ENCODE measurements at places on chromosomes 6 and 20.

DNA sequence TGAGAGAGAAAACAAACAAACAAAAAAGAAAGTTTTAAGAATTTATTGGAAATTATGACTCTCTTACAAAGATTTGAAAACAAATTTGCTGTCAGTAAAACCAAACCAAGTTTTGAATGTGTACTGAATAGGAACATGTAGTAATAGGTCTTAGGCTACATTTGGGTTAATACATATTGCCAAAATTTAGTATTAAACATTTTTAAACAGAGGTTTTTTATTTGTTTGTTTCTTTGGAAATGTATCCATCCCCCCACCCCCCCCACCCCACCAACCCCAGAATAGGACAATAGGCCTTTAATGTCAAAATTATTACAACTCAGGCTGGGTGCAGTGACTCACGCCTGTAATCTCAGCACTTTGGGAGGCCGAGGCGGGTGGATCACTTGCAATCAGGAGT lies 2.5 kb downstream of the C6orf118 start:
- DNase-seq = no peak

DNA sequence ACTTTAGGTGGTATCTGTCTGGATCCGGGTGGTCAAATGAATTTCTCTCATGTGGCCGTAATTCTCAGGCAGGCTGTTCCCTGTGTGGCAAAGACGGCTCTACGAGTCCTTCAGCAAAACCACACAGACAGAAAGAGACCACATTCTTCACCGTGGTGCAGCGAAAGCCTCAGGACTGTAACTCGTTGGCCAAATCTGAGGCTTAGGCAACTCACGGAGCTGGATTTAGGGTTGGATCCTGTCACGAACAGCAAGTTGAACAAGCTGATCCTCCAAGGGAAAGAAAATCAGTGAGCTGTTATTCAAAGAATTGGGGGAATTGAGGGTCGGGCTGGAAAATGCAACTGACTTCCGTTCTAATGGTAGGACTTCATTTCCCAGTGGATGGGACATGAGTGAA lies 167.4 kb downstream of the ZMYND8 start:
- DNase-seq = no peak

- DNase-seq = no peak
Observed at GRCh38 chr6:104087765-104088164, 772.0 kb downstream of the HACE1 start.

DNA sequence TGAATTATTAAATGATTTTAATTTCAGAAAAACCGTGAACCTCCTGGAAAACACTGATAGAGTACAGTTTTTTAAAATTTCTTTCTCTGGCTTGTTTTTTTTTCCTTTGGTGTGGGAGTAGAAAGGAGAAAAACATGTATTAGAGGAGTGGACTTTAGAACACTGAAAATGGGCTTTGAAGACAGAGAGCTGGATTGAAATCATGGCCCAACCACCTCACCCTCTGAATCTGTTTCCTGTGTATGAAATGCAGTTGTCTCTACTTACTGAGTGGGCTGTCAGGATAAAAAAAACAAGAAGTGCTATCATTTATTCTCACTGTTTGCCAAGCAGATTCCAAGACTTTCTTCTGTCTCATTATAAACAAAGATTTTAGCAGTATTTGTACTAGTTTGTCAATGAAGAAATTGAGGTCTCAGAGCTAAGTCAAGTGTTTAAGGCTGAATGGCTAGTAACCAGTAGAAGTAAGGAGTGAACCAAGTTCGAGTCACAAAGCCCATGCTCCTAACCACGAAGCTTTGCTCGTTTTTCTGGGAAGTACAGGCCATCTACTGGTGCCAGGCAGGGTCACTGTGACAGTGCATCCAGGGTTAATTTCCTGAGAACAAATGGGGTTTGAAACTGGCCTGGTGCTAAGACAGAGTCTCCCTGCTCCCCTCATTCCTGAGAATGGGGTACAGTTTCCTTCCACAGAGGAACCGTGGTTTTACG lies 256.4 kb downstream of the TMEM242 start:
- DNase-seq = no peak

DNA sequence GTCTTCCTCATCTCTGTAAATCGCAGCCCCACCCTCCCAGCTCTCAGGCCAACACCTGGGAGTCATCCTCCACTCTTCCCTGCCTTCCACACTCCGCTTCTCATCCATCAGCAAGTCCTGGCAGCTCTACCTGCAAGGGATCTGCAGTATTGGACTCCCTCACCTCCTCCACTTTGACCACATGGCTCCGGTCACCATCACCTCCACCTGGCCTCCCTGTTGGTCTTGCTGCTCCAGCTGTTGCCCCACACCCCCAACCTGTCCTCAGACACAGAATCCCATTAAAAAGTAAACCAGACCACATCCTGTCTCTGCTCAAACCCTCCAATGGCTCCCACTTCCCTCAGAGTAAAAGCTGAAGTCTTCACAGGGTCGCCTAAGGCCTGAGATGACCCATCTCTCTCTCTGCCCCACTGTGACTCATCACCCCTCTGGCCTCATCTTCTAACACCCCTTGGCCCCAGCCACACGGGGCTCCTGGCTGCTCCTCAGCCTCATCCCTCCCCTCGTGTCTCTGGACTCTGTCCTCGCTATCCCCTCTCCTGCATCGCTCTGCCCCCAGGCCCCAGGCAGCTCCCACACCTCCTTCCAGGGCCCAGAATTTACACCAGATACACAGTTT lies 185.1 kb upstream of the SULF2 start:
- DNase-seq = no peak

GRCh38 chr20:54570561-54570960 lies 95.2 kb downstream of the DOK5 start:
- no peak for DNase-seq

GRCh38 chr6:156282087-156282486 lies 495.1 kb upstream of the ARID1B start:
- no peak for DNase-seq

GRCh38 chr20:13424174-13424833 lies 203.2 kb downstream of the ISM1 start:
- no peak for DNase-seq

- DNase-seq = no peak
Observed at GRCh38 chr20:11436113-11436905, 481.4 kb upstream of the BTBD3 start.

DNA sequence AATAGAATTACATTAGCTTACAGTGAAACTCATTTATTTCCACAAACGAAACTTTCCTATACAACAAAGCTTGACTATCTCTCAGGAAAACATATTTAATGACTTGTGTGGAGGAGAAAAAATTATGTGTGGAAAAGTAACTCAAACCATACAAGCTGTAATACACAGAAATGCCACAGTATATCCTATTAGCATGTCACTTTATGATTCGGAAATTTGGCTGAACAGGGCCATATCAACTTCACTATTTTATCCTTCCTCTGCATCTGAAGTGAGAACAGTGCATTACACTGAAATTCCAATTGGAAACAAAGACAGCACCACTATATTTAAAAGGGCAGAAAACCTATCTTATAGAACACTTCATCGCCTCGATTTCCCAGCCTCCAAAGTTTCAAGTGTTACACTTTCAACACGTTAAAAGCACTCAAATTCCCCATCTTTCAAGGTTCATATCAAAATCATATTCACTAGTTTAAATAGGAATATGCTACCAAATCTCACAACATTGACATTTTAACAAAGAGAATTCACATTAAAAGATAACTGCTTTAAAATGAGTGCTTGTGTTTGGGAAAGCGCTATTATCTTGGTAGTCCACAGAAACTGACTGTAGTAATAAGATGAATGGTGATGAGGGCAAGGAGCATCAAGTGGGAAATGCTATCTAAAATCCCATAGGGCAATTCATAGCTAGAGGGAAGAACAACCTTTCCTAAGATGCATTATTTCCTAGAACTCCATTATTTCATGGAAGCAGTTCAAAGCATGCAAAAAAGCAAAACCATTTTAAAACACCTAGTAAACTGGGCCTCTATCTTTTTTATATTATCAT lies 1.8 kb downstream of the REV3L start:
- DNase-seq = no peak

GRCh38 chr6:100155141-100155540 lies 161.1 kb upstream of the MCHR2 start:
- DNase-seq = no peak

DNA sequence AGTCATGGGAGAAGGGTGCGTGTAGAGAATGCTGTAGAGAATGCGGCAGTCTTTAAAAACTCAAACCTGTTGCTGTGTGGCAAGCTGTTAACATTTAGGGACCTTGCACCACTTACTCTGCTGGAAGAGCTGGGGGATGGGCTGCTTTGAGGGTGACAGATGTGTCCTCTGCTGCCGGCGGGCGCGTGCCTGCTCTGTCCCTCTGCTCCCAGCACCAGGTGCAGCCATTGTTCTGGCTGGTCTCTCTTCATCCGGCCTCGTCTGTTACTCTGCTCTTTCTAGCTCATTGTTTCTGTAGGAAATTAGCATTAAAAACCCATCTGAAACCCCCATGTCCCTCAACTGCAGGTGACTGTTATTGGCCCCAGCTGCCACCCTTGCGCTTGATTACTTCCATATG lies 78.5 kb downstream of the CBFA2T2 start:
- no peak for DNase-seq

DNA sequence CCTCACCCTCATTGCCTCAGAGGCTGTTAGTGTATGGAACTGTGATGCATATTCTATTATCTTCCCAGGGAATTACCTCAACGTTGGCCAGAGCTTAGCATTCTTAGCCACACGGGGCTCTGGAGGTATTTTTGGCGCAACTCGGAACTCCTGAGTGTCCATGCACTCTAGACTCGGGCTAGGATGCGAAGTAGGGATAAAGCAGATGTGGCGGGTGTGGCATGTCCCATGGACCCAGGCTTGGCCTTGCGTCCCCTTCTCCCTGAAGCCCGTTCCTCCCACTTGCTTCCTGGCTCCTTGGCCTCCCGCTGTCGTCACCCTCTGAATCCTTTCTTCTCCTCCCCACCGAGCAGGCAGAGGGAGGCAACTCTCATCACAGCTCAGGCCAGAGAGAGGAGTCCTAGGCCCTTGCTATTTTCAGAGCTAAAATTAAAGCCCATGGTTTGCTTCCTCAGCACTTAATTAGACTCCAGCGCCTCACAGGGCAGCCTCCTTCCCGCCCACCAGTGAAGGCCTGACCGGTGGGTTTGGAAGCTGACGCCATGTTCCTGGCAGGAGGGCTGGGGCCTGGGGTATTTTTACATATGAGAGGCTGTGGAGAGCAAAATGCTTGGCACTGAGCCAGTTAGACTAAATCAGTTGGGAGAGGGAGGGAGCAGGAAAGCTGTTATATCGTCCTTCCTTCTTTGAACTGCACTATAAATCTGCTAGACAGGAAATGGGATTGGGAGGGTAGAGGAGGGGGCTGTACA lies 138.7 kb downstream of the FOXO3 start:
- no peak for DNase-seq

DNA sequence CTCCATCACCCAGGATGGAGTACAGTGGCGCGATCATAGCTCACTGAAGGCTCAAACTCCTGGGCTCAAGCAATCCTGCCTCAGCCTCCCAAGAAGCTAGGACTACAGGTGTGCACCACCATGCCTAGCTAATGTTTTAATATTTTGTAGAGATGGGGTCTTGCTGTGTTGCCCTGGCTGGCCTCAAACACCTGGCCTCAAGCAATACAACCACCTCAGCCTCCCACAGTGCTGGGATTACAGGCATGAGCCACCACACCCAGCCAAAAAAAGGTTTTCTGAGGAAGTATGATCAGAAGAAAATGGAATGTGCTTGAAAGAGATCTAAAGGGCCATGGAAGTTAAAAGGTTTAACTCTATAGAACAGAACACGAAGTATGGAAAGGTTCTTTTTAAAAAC lies 8.7 kb downstream of the RBBP9 start:
- DNase-seq = no peak

GRCh38 chr6:25138233-25138933 lies 140.8 kb upstream of the CARMIL1 start:
- DNase-seq = peak; percentile 35

- no peak for DNase-seq
Observed at GRCh38 chr6:132063204-132063603, 112.0 kb upstream of the CCN2 start.

DNA sequence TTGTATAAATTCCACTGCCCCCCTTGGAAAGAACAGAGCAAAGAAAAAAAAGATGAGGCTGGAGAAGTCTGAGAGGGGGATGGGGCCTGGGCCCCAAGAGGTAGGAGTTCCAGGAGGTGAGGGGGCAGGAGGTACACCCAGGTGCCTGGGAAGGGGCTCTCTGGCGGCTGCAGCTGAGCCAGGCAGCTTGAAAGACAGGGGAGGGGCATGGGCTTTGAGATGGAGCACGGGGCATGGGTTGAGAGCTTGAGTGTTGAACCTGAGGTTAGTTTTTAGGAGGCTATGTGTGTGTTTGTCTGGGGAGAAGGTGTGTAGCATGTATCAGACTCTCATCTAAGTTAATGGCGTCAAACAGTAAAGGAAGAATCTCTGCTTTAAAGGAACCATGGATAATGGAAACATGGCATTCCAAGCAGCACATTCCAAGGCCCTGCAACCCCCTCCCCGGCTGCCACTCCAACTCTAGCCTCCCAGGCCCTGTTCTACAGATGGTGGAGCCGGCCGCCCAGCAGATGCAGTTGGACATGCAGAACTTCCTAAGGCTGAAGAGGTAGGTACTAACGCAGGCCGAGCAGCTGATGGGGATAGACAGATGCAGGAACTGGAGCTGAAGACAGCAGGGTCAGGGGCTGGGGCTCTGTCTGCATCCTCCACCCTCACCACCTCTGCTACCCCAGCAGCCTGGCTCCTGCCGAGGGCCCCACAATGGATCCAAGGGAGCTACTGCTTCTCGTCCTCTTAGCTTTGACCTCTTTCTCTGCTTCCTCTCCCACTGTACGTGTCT lies 42.1 kb downstream of the MDFI start:
- no peak for DNase-seq

- DNase-seq = no peak
Observed at GRCh38 chr20:32727683-32728082, 15.6 kb downstream of the COMMD7 start.

DNA sequence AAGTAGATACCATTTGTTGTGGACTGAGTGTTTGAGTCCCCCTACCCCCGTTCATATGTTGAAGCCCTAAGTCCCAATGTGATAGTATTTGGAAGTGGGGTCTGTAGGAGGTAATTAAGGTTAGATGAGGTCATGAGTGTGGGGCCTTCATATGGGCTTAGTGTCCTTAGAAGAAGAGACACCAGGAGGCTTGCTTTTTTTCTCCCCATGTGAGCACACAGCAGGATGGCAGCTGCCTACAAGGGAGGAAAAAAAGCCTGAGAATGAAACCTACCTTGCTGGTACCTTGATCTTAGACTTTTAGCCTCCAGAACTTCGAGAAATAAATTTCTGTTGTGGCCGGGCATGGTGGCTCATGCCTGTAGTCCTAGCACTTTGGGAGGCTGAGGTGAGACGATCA lies 67.9 kb upstream of the TULP4 start:
- DNase-seq = no peak

DNA sequence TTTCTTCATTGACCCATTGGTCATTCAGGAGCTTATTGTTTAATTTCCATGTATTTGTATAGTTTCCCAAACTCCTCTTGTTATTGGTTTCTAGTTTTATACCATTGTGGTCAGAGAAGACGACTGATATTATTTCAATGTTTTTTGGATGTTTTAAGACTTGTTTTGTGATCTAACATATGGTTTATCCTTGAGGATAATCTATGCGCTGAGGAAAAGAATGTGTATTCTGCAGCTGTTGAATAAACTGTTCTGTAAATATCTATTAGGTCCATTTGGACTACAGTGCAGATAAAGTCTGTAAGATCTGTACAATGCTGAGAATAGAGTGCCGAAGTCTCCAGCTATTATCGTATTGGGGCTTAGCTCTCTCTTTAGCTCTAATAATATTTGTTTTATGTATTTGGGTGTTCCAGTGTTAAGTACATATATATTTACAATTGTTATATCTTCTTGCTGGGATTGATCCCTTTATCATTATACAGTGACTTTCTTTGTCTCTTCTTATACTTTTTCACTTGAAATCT lies 223.3 kb upstream of the ZNF217 start:
- no peak for DNase-seq
